ENCODE measurements at places on chromosomes 6 and 20. TPM values are rescaled to one million over a fixed set of nuclear protein-coding genes. Genes with fewer than 3 reads are reported as not detected.

MEI4 gene
- polyA plus RNA-seq, result not detected

GRCh38 chr6:1311400-1312202 lies at the start of gene FOXQ1:
Gene FOXQ1, plus strand, starts transcription at chr6:1312098. Its CDS starts 607 bp downstream, at chr6:1312705.
- no peak for DNase-seq

- no peak for DNase-seq
Measured at GRCh38 chr20:10654630-10655029, 19.2 kb downstream of the JAG1 start.

DNA sequence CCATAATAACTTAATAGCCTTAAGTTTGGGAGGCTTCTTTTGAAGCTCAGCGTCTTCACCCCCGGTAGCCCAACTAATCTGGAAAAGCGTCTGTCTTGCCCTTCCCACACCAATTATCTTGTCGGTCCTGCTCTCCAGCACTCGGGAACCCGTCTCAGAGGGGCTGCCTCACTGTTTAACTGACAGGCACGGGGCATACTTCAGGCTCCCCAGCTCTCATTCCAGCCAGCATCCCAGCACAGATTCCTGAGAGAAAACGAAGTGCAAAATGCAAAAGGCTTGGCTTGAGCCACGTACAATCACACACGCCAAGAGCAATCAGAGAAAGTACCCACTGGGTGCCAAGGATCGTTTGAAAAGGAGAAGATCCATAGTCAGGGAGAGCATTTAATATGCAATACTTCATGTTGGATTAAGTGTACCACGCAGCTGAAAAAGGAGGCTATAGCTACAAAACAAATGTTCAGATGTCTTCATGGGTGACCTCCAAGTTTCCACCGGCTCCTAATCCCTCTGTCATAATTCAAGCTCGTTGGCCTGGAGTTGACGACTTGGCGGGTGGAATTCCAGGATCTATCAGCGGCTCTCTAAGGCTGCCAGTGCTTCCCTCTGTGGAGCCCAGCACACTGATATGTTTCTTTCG lies 53.7 kb upstream of the STX16 start:
- peak; percentile 98 for DNase-seq

PLN gene
- polyA plus RNA-seq, result 6.6 TPM

DNA sequence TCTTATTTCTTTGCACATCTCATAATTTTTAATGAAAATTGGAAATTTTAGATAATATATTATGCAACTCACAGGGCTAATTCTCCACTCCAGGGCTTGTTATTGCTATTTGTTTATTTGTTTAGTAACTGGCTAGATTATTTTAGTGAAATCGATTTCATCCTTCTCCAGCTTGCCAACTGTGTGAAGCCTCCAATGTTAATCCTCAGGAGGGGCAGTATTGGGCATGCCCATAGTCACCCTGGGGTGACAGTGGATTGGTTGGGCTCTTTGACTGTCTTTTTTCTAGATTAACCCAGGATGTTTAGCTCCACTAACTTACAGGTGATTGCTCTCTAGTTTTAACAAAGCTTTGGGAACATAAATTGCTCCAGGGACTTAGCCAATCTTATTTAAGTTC lies 450.1 kb downstream of the BMP2 start:
- DNase-seq, result no peak

NOTCH4 gene
- 17.5 TPM for polyA plus RNA-seq

DEFB132 gene
- not detected for polyA plus RNA-seq

DNA sequence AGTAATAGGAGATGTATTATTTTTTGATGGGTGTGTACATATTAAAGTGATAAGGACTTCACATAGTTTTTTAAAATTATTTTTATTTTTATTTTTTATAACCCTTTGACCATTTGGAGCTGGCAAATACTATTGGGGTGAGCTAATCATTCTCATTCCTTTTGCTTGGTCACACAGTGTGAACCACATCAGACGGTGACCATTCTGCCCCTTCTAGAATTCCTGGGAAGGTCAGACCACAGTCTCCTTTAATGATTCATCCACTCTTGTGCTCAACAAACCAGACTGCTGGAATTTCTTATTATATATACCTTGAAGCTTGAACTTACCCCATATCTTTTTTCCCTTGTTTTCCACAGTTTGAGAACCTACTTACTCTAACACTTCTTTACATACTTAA lies 23.9 kb upstream of the PRL start:
- no peak for DNase-seq

GRCh38 chr6:93849857-93850256 lies 430.5 kb upstream of the EPHA7 start:
- DNase-seq, result no peak

FAM209B gene
- not detected for polyA plus RNA-seq

- DNase-seq, result no peak
Measured at GRCh38 chr20:24370249-24370648, 99.2 kb upstream of the SYNDIG1 start.

CRISP3 gene
- polyA plus RNA-seq, result not detected

GRCh38 chr6:64680446-64680845 lies 1026.6 kb downstream of the EYS start:
- DNase-seq, result no peak

DNA sequence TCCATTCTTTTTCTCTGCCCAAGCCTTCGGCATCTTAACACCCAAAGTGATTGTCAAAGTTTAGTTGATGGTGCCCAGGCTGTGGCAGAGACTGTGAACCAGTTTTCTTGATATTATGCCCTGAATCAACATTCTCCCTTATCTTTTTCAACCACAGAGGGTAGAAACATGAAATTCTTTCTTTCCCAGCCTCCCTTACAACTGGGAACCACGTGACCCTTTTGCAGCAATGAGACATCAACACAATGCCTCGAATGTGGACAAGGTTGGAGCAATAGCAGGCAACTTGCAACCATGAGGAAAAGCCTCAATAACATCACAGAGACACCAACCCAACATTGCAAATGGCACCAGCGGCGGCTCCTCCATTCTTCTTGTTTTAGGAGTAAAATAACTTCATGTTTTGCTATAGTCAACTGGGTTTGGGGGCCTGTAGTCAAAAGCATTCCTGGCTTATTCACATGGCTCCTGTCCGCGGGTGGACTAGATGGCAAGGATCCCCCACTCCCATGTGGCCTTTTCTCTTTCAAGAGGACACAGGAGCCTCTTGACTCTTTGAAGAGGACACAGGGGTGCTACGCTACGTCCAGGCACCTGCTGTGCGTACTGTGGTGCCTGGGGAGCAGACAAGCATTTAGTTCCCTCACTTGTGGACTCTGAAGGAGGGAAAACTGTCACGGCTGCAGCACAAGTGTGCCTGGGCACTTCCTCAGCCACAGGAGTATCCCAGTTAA lies 90.5 kb downstream of the NOL4L start:
- DNase-seq, result no peak

- DNase-seq, result no peak
Measured at GRCh38 chr20:57829336-57829735, 119.5 kb upstream of the PMEPA1 start.

ZSWIM1 gene
- polyA plus RNA-seq, result 9.5 TPM

- no peak for DNase-seq
Measured at GRCh38 chr20:791056-791455, 22.8 kb upstream of the SLC52A3 start.

DNA sequence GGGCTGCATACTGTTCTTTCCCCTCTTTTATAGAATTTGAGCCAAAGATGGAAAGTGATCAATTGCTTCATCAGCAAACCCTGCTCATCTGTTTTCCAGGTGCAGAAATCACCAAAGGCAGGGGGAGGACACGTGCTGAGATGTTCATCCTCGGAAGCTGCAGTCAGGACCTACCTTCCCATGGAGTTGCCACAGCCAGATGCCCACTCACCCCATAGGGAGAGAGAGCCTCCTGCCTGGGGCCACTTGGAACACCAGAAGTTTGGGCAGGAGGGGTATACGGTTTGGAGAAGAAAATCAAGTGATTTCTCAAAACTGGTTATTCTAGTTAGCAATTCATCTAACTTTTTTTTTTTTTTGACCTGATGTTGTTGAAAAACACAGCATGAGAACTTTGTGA lies 5.3 kb upstream of the CST7 start:
- no peak for DNase-seq

SLA2 gene
- polyA plus RNA-seq, result 0.27 TPM

LAMA4 gene
- 200 TPM for polyA plus RNA-seq

HTR1E gene
- not detected for polyA plus RNA-seq

OPRM1 gene
- not detected for polyA plus RNA-seq

GRCh38 chr20:58697201-58697866 lies 4.7 kb downstream of the NPEPL1 start:
- no peak for DNase-seq

GRCh38 chr20:57448764-57449354 lies 57.7 kb downstream of the RBM38 start:
- DNase-seq, result no peak

SOX18 gene
- polyA plus RNA-seq, result 17.4 TPM
